ENCODE measurements at places on chromosomes 1 and 21. TPM values are rescaled to one million over a fixed set of nuclear protein-coding genes. Genes with fewer than 3 reads are reported as not detected.

GRCh38 chr1:57137980-57138379, 172.2 kb upstream of the C8B start:
- H3K4me3 ChIP-seq = no peak overlapping the region
- no peaks in the 10 kb centered on the region for H3K4me1 ChIP-seq
- no peak overlapping the region for H3K27ac ChIP-seq
- H3K36me3 ChIP-seq = no peaks in the 10 kb centered on the region
- H3K27me3 ChIP-seq = no peaks in the 10 kb centered on the region

- no peak for DNase-seq
- H3K27ac ChIP-seq = no peak overlapping the region
- H3K4me3 ChIP-seq = no peak overlapping the region
- no peaks in the 10 kb centered on the region for H3K36me3 ChIP-seq
These were observed 33.2 kb downstream of the CAMSAP2 start for GRCh38 chr1:200771625-200772555.

DNA sequence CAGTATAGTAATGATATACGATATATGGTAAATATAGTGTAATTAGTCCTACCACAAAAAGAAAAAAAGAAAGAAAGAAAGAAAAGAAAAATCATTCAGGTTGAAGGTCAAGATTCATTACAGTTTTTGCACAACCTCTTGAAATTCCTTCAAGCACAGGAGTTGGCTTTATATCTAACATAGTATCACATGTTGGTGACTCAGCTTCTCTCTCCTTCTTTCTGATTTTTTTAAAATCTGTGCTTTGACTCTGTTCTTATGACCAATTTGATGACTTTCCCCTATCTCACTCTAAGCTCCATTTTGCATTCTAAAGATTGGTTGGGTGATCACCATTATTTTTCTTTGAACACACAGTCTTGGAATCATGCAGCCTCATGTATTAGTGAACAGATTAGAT, 148.2 kb upstream of the COL11A1 start:
- H3K27ac ChIP-seq = no peak overlapping the region
- DNase-seq = no peak
- no peaks in the 10 kb centered on the region for H3K4me1 ChIP-seq
- no peak overlapping the region for H3K4me3 ChIP-seq
- no peaks in the 10 kb centered on the region for H3K36me3 ChIP-seq

Gene WNT4
- not detected for total RNA-seq

GRCh38 chr1:209490013-209490412, 93.5 kb upstream of the CAMK1G start:
- no peaks in the 10 kb centered on the region for H3K36me3 ChIP-seq
- DNase-seq = no peak
- no peaks in the 10 kb centered on the region for H3K27me3 ChIP-seq
- no peak overlapping the region for H3K4me3 ChIP-seq
- H3K27ac ChIP-seq = no peak overlapping the region
- no peaks in the 10 kb centered on the region for H3K4me1 ChIP-seq

GRCh38 chr1:243580072-243580471, 270.0 kb downstream of the AKT3 start:
- no peaks in the 10 kb centered on the region for H3K27me3 ChIP-seq
- H3K4me1 ChIP-seq = no peaks in the 10 kb centered on the region
- no peak overlapping the region for H3K4me3 ChIP-seq
- no peak overlapping the region for H3K27ac ChIP-seq

DNA sequence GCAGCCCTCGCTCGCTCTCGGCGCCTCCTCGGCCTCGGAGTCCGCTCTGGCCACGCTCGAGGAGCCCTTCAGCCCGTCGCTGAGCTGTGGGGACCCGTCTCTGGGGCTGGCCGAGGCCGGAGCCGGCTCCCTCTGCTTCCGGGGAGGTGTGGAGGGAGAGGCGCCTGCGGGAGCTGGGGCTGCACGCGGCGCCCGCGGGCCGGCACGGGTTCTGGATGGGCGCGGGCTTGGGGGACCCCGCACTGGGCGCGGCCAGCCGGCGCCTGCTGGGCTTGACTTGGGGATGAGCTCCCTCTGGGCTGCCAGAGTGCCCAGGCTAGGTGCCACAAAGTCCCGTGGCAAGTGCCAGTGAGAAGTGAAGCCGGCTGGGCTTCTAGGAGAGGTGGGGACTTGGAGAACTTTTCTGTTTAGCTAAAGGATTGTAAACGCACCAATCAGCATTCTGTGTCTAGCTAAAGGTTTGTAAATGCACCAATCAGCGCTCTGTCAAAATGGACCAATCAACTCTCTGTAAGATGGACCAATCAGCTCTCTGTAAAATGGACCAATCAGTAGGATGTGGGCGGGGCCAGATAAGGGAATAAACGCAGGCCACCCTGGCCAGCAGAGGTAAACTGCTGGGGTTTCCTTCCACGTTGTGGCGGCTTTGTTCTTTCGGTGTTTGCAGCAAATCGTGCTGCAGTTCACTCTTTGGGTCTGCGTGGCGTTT, 20.2 kb downstream of the EXOC8 start:
- H3K27ac ChIP-seq = no peak overlapping the region
- H3K27me3 ChIP-seq = no peaks in the 10 kb centered on the region
- H3K4me1 ChIP-seq = no peaks in the 10 kb centered on the region
- no peak overlapping the region for H3K4me3 ChIP-seq
- H3K36me3 ChIP-seq = no peaks in the 10 kb centered on the region

Gene TBX19
- 3.5 TPM for total RNA-seq

GRCh38 chr1:40919475-40920011, 57.4 kb upstream of the CITED4 start:
- no peak for DNase-seq
- H3K4me3 ChIP-seq = no peak overlapping the region
- H3K36me3 ChIP-seq = no peaks in the 10 kb centered on the region

DNA sequence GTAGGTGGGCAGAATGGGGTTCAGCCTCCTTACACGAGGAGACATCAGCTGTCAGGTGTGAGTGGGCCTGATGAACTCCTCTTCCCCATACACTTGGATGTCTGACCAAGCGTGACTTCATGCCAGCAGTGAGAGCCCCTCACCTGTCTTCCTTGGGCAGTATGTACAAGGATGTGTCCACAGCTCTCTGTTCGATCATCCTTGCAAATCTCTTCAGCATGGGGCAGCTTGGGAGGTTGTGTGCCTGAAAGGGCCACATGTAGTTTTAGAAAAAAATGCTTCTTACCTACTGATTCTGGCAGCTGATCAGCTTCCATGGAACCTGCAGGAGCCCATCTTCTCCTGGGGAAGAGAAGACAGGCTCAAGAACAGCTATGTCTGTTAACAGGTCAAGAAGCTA, 18.0 kb downstream of the ACP6 start:
- H3K4me3 ChIP-seq = no peak overlapping the region
- no peak for DNase-seq
- H3K36me3 ChIP-seq = peaks cover 35% of the 10 kb centered on the region
- H3K4me1 ChIP-seq = peaks cover 23% of the 10 kb centered on the region

Gene TMEM240
- total RNA-seq = 1.6 TPM

GRCh38 chr1:145892486-145893087, 6.9 kb upstream of the ANKRD35 start:
- H3K4me3 ChIP-seq = no peak overlapping the region
- DNase-seq = no peak
- H3K27me3 ChIP-seq = no peaks in the 10 kb centered on the region
- H3K36me3 ChIP-seq = no peaks in the 10 kb centered on the region
- no peaks in the 10 kb centered on the region for H3K4me1 ChIP-seq

DNA sequence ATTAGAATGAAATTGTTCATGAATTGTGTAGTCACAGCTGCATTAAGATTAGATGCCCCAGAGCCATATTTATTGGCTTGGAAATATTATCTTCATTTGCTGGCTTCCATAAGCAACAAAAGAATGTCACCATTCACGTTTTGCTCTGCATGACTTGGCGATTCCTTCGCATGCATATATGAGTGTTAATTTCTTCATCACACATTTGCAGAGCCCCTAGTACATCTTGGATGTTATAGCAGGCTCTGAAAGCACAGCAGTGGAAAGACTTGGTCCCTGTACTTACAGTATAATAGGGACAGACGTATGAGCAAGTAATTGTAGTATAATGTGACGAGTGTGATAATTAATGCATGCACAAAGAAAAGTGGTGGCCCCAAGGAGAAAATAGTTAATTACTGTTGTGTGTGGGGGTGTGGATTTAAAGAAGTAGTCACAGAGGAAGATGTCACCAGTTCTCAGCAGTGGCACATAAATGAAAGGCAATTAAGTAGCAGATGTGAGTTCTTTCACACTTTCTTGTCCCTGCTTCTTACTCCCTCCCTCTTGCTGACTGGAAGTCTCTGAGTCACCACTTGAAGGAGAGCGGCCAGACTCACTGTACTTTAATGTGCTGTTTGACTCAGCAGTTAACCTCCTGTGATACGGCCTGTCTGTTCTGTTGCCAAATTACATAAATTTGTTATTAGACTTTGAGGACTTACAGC, 21.0 kb downstream of the S100A10 start:
- H3K36me3 ChIP-seq = no peaks in the 10 kb centered on the region
- DNase-seq = no peak
- H3K27ac ChIP-seq = no peak overlapping the region

Gene BNIPL
- 2.2 TPM for total RNA-seq

Gene PATJ
- 35.7 TPM for total RNA-seq

Gene KMO
- 0.89 TPM for total RNA-seq

Gene F3
- 0.66 TPM for total RNA-seq

DNA sequence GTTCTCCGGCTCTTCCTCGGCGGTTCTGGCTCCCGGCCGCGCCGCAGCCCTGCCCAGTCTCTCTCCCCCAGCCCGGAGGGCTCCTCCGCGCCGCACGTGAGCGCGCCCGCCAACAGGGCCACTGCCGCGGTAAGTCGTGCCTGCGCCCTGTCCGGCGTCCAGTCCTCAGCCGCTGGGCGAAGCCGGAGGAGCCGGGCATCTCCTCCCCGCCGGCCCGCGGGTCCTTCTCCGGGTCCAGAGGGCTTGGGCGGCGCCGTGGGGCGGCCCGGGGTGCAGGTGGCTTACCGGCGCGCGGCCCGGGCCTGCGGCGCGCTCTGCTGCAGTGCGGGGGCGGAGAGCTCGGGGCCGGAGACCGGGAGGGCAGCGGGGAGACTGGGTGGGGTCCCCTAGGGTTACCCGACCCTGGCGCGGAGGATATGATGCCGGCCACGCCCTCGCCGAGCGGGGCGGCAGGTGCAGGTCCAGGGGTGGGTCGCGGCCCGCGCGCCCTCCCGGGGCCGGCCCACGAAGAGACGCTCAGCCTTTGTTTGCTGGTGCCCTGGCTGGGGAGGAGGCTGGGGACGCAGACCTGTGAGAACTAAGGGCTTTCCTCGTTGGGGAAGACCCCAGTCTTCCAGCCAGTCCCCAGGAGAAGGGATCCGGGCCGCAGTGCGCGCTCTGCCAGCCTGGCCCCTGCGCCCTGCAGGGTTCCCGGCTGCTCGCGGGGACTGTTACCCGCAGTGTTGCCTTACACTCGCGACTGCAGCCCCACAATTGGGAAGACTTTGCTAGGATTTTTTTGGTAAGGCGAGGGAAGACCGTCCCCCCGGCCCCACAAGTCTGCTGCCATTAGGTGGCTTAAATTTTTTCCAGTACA, at the start of gene DOP1B:
DOP1B (plus strand) TSS at position 10 of the 856 bp plus-strand sequence. CDS start 7,910 bp downstream, outside the sequence.
- peaks cover 9% of the 10 kb centered on the region for H3K4me1 ChIP-seq
- H3K27ac ChIP-seq = peak within 1 kb of the TSS; percentile 65
- H3K4me3 ChIP-seq = peak within 1 kb of the TSS; percentile 86
- H3K36me3 ChIP-seq = no peaks in the 10 kb centered on the region
- peaks cover 5% of the 10 kb centered on the region for H3K27me3 ChIP-seq

Gene PCAT6
- 1.0 TPM for total RNA-seq

- DNase-seq = no peak
- no peaks in the 10 kb centered on the region for H3K4me1 ChIP-seq
- no peak overlapping the region for H3K4me3 ChIP-seq
- H3K27me3 ChIP-seq = no peaks in the 10 kb centered on the region
- no peak overlapping the region for H3K27ac ChIP-seq
- H3K36me3 ChIP-seq = no peaks in the 10 kb centered on the region
These were observed 1208.5 kb upstream of the ADGRL4 start for GRCh38 chr1:80214888-80215540.

DNA sequence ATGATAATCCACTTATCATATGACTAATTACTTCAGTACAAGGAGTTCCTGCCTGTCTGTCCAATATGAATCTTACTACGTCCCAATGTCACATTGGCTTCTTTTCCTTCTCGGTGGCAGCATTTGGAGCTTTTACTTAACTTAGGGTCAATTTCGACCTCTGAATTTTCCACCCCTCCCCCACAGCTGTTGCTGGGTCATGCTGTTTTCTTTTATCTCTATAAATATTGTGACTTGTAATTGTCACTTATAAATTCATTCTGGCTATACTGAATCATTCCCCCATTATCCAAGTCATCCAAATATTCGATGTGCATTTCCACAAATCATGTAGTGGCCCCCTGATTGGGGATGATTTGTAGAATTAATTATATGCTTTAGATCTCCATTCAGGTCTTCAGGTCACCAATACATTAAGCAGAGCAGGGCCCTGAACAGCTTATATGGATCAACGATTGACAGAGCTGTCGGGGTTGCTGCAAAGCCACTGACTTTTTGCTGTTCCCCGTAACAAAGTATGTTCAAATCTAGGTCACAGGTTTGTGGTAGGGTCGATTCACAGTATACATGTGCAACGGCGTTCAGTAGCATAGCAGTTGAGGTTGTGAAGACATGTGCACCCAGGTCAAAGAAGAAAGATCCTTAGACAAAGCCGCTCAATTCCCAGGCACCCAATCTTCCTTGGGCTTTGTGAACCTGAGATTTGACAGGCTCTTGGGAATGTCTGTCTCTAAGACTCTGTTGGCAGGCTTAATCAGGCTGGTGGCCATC, 18.3 kb upstream of the RNU1-4 start:
- no peak overlapping the region for H3K4me3 ChIP-seq
- no peak for DNase-seq
- peaks cover 44% of the 10 kb centered on the region for H3K27me3 ChIP-seq
- H3K36me3 ChIP-seq = no peaks in the 10 kb centered on the region
- no peaks in the 10 kb centered on the region for H3K4me1 ChIP-seq

Gene RNF2
- 19.2 TPM for total RNA-seq
